Occipital lobe (tissue), 3 donors: ENCODE measurements at places on chromosomes 12 and 14. TPM values are rescaled to one million over a fixed set of nuclear protein-coding genes. Genes with fewer than 3 reads are reported as not detected.

The ST8SIA1 gene
- 29.6 TPM for total RNA-seq

The CNIH1 gene
- total RNA-seq = 39.3 TPM

The SIRT4 gene
- total RNA-seq = 4.5 TPM

The OR4E2 gene
- not detected for total RNA-seq

The LRRC10 gene
- total RNA-seq = not detected

The MLEC gene
- total RNA-seq = 41.5 TPM

The FAIM2 gene
- total RNA-seq = 22.3 TPM

The BEGAIN gene
- total RNA-seq = 8.1 TPM

The CLEC1A gene
- total RNA-seq = 0.62 TPM

The RNASE7 gene
- not detected for total RNA-seq

The GRIP1 gene
- 104 TPM for total RNA-seq

The TGM1 gene
- total RNA-seq = 0.94 TPM

The ACOT4 gene
- total RNA-seq = 1.7 TPM

The HHIPL1 gene
- 6.4 TPM for total RNA-seq

The NFE2 gene
- 0.62 TPM for total RNA-seq

The PYGL gene
- 9.4 TPM for total RNA-seq

The CCDC197 gene
- not detected for total RNA-seq

The HPD gene
- not detected for total RNA-seq

The SNX6 gene
- 106 TPM for total RNA-seq

The LRTM2 gene
- 4.5 TPM for total RNA-seq

The CCDC196 gene
- not detected for total RNA-seq

The KERA gene
- 3.0 TPM for total RNA-seq

The ARHGAP9 gene
- 0.94 TPM for total RNA-seq

The KRT79 gene
- total RNA-seq = not detected

The GUCY2C gene
- total RNA-seq = under 0.01 TPM

The RIPK3 gene
- 0.47 TPM for total RNA-seq

The TTC9 gene
- 22.9 TPM for total RNA-seq

The GLIPR1 gene
- 2.8 TPM for total RNA-seq

The COPS7A gene
- 37.1 TPM for total RNA-seq

The KCNH5 gene
- 23.9 TPM for total RNA-seq

The MAP1LC3B2 gene
- 0.62 TPM for total RNA-seq

The SYT1 gene
- 166 TPM for total RNA-seq

The PLA2G1B gene
- total RNA-seq = not detected

The NYNRIN gene
- 15.0 TPM for total RNA-seq
